ENCODE measurements at places on chromosomes 1 and 21.

DNA sequence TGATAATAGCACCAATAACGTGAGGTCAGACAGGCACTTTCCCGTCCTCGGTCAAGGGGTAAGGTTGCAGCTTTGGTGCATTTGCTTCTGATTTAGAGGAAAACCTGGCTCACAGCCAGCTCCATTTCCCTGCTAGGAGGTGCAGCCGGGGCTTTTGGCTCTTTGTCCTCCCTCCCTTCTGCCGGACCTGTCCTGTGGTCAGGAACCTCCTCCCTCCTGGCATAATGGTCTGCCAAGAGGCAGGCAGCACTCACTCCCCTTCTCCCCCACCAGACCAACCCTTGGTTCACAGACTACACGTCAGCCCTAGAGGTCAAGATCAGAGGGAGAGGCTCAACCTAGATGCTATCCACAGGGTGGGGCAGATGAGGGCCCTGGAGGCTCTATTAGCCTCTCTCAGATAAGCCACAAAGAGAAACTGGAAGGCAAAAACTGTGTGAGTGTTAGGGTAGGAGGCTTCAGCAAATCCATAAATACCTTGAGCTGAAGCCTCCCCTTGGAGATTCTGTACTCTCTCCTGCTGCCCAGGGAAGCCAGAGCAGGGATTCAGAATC lies 64.8 kb downstream of the PLXNA2 start:
- no peak for DNase-seq

DNA sequence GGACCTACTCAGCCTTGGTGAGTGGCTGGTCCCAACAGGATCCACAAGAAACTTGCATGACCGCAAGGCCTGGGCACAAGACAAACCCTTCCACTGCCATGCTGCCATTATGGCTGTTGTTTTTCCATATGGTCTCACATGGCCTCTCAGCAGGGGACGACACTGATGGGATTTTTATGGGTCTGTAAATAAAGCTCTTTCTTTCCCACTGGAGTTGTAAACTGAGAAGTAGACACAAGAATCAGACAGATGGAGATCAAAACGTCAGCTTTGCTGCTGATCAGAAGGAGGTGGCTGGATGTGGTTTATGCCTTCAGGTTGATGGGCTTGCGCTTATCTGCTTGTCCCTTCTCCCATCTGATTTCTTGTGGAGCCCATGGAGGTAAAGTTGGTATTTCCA lies 138.1 kb upstream of the KCNJ6 start:
- no peak for DNase-seq

DNA sequence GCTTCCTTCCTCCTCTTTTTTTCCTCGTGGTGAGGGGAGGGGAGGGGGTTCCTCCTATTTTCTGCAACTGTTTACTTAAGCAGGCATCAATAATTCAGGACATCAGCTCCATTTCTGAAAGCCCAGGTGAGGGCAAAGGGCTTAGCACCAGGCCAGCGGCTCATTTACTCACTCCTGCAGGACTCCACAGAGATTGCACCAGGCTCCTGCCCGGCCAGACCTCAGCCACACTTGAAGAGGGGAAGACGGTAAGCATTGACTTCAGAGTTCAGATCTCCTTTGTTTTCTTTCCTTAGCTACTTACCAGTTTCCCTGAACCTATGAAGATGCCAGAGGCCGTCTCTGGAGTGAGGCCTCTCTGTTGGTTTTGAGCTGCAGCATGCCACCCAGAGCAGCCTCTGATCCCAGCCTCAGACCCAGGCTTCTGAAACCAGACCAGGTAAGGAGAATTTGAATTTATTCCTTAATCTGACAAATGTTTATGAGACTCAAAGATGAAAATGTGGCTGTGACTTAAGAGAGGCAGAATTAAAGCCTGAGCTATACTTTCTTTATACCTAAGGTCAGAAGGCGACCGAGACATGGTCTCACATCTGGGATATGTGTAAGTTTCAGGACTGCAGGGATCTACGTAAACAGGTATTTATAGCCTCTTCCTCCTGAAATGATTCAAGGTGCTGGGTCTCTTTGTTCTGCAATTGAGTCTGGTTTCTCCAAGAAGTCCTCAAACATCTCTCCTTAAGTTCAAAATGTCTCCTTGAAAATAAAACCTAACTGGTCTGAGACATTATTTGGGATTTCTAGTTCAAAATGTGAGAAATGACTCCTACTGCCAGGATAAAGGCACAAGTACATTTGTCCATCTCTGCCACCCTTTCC lies 272.5 kb upstream of the RUNX1 start:
- no peak for DNase-seq

DNA sequence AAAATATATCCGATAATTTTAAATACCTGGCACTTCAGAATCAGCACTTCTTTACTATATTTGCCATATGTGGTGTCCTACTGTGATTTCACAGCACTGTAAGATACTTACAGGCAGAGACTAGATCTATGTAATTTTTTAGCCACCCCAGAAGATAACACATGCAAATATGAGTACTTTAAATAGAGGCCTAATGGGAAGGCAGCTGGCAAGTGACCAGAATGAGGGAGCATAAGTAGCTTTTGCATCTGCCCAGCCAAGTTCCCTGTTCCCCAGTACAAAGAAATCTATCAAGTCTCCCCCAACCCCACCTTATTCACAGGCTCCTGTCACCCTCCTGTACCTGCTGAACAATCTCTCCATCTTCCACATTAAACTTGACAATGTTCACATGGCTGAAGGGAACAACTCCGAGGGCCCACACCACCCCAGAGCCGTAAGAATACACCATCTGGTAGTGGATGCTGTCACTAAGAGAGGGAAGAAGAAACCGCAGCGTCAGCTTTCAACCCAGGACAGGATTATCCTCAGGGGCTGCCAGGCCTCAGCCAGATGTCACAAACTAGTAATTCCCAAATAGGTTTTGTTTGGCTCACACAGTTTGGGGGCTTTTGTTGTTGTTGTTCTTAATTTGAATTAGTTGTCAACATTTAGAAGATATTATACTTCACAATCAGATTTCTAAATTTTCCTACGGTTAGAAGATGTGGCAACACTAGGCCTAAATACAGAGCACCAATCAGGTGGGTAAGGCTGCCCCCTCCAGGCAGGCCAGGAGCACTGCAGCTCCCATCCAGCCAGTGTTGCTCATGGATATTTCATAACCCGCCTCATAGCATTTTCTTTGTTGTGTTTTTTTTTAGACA lies 10.4 kb downstream of the EMC1 start:
- peak; percentile 50 for DNase-seq

- no peak for DNase-seq
These were observed 1.1 kb downstream of the TXNDC12 start for GRCh38 chr1:52053862-52054261.

DNA sequence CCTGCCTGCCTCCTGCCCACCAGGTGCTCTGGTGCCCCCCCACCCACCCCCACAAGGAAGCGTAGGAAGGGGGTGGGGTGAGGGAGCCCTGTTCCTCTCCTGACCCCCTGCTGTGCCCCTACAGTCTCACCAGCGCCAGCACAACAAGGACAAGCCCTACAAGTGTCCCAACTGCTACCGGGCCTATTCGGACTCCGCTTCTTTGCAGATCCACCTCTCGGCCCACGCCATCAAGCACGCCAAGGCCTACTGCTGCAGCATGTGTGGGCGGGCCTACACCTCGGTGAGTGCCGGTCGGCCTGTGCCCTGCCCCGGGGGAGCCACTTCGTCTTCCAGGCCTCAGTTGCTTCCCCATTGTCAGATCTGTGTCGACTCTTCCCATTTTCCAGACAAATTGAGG lies 25.9 kb downstream of the A3GALT2 start:
- no peak for DNase-seq

DNA sequence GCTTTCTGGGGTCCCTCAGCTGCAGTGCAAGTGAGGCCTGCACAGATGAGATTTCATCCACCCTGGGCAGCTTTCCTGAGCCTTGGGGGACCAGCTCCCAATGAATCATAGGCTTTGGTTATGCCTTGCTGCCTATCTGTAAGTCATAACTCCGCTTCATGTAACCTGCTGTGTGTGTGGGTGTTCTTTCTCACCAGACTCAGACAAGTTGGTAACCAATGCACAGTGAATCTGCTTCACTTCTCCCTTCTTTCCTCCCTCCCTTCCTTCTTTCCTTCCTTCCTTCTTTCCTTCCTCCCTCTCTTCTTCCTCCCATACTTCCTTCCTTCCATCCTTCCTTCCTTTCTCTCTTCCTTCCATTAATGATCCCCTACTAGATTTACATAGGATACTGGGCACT lies 34.4 kb upstream of the PSMB2 start:
- no peak for DNase-seq

GRCh38 chr1:27555700-27556424 lies 48.1 kb downstream of the AHDC1 start:
- DNase-seq: no peak

Data from activated CD4-positive, alpha-beta T cell treated with anti-CD3 and anti-CD28 coated beads for 1 hour (primary cell).